ENCODE measurements at places on chromosomes 2 and 18. TPM values are rescaled to one million over a fixed set of nuclear protein-coding genes. Genes with fewer than 3 reads are reported as not detected.

Gene SIX3
- not detected for total RNA-seq

Gene TGIF1
- total RNA-seq: 14.5 TPM

Gene ANKRD53
- not detected for total RNA-seq

Gene ASB18
- not detected for total RNA-seq

Gene CD8B
- total RNA-seq: 2.6 TPM

Gene MARCHF4
- not detected for total RNA-seq

Gene ERBB4
- total RNA-seq: not detected

Gene KCNIP3
- total RNA-seq: not detected

Data from activated naive CD4-positive, alpha-beta T cell treated with anti-CD3 and anti-CD28 coated beads, Interleukin-2, amount 10 ng/mL, durations not matched to agents 5 hours and 36 hours (primary cell).